Fibroblast of the aortic adventitia (primary cell): ENCODE measurements at places on chromosomes 1 and 21.

DNA sequence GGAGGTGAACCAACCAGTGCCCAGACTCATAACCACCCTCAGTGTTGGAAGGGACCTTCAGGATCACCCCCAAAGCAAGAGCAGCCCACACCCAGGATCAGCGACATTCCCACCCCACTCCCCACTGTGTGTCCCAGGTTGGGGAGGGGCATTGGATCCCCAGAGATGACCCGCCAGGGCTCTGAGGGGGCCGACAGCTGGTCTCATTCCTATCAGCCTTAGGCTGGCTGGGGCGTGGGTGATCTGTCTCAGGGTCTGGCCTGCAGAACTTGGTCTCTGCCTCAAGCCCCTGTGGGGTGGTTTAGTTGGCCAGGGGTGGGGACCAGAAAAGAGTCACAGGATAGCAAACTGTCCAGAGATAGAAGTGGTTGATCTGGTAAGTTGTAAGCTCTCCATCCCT lies 7.8 kb upstream of the BSND start:
- no peak for DNase-seq

GRCh38 chr1:149963358-149963757 lies 26.7 kb upstream of the MTMR11 start:
- no peak for DNase-seq

DNA sequence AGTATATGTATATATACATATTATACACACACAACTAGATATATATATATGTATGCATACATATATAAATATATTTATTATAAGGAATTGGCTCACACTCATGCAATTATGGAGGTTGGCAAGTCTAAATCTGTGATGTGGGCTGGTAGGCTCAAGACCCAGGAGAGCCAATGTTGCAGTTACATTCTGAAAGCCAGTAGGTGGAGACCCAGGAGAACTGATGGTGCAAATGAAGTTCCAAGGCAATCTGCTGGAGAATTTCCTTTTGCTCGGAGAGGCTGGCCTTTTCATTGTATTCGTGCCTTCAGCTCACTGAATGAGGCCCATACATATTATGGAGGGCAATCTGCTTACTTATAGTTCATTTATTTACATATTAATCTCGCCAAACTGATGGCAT lies 9.4 kb downstream of the IVL start:
- peak; percentile 9 for DNase-seq

DNA sequence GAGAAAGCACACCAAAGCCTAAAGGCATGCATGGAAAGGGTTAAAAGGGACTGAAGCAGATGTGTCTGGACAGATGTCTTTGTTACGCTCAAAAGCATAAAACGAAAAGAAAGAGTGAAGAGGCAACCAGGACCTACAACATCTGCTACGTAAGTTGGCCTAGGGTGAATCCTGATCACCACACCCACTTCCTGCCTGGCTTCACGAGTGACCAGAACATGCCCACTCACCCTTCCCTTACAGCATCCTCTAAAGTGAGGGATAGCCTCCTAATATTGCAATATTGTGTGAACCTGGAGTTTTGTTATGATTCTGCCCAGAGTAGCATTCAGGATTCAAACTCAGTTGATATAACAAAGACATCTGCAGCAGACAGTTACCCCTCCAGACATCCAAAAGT lies 10.6 kb upstream of the OLIG2 start:
- no peak for DNase-seq

GRCh38 chr1:218255090-218255489 lies 30.0 kb upstream of the RRP15 start:
- DNase-seq, result no peak

GRCh38 chr1:200038981-200039848 lies 11.7 kb downstream of the NR5A2 start:
- DNase-seq, result no peak

DNA sequence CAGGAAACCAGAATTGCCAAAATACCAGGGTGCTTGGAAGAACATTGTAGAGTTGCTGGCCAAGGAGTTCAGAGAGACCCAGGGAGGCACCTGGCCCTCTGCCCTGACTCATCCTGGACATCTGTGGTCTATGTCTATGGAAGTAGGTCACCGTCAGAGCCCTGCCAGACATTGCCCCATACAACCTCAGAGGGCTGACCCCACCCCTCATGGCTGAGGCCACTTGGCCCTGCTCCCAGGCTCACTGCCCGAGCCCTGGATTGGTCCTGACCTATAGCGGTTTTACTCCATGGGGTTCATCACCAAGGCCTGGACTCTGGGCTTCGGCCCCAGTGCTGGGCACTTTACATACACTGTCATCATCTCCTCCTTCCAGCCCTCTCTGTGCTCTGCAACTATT lies 233.1 kb downstream of the PTPRU start:
- no peak for DNase-seq

GRCh38 chr1:32341186-32341757 lies 5.2 kb upstream of the MARCKSL1 start:
- DNase-seq, result no peak

DNA sequence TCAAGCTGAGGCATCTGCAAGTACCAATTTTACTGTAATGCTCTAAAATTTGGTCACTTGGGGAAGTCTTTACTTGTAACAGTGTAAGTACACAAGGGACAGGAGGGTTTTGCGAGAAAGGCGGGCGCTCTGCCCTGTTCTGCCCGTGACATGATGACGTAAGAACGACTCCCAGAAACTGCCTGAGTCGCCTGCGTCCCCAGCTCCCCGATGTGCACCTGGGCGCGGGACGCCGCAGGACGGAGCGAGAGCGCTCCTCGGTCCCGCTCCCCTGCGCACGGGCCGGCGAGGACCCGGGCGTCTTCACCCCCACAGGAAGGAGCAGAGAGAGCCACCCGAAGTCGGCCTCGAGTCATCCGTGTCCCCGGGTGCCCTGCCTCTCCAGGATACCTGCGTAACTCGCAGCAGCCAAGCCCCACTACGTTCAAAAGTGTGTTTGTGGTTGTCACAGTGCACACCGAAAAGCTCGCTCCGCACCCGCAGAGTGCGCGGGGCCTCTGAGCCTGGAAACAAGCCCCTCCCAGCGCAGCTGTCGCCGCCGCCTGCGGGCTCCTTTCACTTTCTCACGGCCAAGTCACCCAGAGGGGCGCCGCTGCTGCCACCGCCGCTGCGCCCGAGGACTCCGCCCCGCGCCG lies 3.3 kb upstream of the ZBTB18 start:
- peak; percentile 32 for DNase-seq

- no peak for DNase-seq
These were observed 65.1 kb upstream of the ID3 start for GRCh38 chr1:23624440-23624839.

- DNase-seq, result no peak
These were observed 16.0 kb upstream of the OLIG1 start for GRCh38 chr21:33053951-33054350.

DNA sequence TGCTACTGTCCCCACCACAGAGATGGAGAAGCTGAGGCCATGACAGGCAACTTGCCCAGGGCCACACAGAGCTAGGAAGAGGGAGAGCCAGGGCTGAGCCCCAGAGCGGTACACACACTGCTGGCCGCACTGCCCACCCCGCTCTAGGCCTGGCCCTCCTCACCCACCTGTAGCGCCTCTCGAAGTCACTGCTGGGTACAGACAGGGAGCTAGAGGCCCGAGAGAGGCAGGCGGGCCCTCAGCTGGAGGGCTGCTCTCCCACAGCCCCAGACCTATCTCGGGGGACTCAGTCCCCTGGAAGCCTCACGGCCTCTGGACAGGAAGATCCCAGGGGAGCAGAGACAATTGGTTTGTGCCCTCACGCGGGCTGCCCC lies 17.3 kb upstream of the PLEKHG5 start:
- no peak for DNase-seq

DNA sequence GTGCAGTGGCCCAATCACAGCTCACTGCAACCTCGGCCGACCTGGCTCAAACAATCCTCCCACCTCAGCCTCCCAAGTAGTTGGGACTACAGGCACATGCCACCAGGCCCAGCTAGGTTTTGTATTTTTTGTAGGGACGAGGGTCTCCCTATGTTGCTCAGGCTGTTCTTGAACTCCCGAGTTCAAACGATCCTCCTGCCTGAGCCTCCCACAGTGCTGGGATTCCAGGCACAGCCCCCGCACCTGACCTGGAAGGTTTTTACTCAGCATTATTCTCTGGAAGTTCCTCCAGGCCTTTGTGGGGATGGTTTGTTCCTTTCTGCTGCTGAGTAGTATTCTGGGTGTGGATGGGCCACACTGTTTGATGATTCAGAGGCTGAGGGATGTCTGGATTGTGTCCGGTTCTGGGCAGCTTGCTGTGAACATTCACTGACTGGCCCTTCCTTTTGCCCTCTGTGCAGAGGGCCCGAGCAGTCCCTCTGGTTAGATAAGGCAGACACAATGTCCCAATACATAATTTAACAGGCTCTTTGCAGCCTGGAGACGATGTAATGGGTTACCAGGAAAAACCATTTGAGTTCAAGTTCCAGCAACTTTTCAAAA lies 6.0 kb upstream of the TRAPPC10 start:
- DNase-seq, result peak; percentile 95

DNA sequence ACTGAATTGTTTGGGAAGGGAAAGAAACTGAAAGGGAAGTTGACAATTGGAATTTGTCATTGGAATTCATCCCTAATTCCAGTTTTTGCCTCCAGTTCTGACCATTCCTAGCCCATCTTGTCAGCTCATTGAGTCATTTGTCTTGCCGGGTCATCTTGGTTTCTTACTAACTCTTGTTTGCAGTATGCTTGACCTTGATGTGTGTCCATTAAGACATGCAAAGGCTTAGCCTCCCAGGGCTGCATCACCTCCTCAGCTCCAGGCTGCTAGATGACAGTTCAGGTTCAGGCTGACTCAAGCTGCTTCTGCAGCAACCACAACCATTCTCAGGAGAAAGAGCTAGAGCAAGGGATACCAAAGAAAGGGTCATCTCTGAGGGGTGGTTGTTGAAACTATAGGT lies 151.3 kb upstream of the PTGFR start:
- DNase-seq, result peak; percentile 51

DNA sequence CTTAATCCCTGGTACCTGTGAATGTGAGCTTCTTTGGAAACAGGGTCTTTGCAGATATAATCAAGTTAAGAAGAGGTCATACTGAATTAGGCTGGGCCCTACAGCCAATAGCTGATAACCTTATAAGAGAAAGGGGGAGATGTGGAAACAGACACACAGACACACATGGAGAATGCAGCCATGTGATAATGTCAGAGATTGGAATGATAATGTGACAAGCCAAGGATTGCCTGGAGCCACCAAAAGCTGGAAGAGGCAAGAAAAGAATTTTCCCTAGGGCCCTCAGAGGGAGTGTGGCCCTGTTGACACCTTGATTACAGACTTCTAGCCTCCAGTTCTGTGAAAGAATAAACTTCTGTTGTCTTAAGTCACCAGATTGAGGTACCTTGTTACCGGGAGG lies 114.5 kb upstream of the SOD1 start:
- DNase-seq, result no peak

DNA sequence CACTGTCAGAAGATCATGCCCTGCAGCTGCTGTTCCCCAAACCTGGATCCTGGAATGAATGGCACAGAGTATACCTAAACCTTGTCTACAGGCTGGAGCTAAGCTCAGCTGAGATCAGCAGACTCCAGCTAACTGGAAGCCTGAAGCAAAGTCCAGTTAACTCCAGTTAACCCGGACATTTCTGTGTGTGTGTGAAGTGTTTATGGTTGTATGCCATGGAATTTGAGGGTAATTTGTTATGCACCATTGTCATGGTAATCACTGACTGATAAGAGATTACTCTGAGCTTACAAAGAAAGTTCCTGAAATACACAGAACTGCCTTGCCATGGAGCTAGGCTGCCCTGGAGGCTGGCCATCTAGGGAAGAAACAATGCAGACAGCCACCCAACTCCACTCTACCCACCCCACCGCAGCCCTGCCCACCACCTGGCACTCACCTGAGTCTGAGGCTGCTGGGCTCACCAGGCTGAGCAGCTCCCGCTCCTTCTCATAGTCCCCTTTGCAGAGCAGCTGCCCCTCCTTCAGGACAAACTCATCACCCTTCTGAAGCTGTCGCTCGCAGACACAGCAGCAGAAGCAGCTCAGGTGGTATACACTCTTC lies 107.4 kb downstream of the LMX1A start:
- DNase-seq, result no peak

DNA sequence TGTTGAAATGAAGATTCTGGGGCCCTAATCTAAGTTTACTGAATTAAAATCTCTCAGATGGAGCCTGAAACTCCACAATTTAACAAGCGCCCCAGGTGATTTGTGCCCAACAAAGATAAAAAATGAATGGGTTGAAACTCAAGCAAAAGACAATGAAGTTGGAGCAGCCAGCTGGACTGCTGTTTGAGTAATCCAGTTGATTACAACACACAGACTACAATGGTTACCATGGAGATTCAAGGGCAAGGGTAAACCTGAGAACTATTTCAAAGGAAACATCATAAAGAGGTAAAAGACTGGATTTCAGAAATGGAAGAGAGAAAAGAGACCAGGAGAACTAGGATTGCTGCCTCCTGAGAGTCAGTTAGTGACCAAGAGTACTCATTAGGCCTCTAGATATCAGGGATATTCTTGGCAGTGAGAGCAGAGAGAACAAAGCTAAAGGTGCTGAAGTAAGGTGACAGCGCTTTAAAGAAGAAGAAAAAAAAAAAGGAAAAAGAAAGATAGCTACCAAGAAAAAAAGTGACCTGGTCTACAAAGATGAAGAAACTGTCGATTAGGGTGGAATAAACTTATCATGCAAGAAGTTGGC lies 44.5 kb downstream of the LRRC53 start:
- DNase-seq, result no peak

DNA sequence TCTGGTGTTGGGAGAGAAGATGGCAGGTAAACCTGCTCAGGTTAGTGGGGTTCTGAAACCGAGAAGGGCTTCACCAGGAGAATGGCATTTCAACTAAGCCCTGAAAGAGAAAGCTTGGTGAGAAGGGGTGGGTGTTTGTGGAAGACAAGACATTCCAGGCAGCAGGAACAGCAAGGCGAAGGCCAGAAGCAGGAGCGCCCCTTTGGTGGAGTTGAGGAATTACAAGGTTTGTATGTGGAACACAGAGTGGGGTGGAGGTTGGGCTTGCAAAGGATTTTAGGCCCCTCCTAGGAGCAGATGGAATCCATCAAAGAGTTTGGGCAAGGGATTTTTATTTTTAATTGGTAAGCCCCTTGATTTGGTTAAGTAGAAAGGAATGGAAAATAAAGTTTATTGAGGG lies 24.8 kb upstream of the ELOA start:
- peak; percentile 42 for DNase-seq

DNA sequence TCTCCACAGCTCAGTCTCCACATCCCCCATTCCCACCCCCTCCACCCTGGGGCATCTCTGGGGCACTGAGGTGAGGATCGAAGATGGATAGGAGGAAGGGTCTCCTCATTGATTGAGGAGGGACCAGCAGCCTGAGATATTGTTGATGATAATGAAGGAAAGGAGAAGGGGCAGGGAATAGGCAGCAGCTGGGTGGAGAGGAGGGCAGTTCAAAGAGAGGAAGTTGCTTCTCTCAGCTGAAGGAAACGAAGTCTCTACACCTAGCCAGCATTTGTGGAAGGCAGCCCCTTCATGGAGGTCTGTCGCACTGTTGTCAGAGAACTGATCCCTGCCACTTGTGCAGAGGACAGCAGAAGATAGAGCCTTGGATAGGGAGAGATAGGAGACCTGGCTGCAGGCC lies 5.7 kb downstream of the KNCN start:
- no peak for DNase-seq

- DNase-seq, result no peak
These were observed 7.6 kb downstream of the BARHL2 start for GRCh38 chr1:90709535-90709934.
